HAP-1 (cell line): ENCODE measurements at places on chromosomes 2 and 18.

- DNase-seq: no peak
These were observed 42.5 kb downstream of the RASGRP3 start for GRCh38 chr2:33518929-33519328.

- no peak for DNase-seq
These were observed 46.9 kb upstream of the STRN start for GRCh38 chr2:37013315-37013641.

DNA sequence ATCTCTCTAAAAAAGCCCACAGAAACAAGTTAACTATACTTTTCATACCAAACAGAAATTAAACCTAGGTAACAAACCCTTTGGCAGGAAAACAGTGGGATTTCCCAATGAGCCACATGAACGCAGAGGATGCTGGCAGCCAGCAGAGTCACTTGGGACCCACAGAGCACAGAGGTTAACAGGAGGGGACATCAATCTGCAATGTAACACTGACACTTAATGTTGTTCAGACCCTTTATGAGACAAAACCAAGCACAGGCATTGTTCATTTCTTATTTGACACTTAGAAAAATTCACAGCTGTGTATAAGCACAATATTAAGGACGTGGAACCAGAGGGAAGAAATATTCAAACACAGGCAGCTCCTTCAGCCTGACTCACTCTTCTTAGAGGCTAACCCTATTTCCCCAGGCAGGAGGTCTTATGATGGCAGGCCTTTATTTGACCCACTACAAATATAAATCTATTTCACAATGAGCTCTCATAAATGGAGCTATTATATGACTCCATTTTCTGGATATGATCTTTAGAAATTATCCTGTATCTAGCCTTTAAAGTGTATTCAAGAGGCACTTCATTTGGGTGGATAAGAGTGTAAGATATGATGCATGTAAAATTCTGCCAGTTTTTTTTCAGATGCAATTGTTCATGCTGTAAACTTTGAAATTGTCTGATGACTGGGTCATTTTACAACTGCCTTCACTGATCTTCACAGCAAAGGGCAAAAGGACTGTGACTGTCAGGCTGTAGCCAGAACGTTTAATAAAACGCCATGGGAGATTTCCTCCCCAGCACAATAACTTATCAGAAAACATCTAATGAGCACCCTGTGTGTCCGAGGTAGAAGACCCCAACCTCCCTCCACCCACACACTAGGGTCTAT, 132.8 kb upstream of the SATB2 start:
- no peak for DNase-seq

DNA sequence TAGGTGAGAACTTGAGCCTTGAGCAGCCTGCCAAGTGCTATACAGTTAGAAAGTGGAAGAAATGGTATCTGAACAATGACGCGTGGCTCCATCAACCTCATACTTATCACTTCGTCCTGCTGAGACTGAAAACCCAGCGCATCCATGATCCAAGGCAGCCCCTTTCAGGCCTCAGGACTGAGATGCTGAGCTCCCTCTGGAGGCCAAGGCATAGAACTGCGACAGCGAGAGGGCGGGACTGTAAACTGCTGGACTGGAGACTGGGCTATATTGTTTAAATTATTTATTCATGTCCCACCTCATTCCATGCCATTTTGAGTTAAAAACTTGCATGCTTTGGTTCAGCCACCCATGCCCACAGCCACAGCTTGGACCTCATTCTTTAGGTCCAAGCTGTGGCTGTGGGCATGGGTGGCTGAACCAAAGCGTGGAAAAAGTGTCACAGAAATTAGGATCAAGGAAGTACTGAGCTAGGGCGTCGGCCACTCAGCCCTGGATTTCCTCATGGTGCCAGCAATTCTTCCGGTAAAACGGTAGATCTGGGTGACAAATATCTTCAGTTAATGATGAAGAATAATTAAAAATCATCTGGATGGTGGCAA, 195.5 kb downstream of the L3MBTL4 start:
- DNase-seq: peak; percentile 24

- no peak for DNase-seq
These were observed 11.2 kb upstream of the MATN3 start for GRCh38 chr2:20023688-20024087.

DNA sequence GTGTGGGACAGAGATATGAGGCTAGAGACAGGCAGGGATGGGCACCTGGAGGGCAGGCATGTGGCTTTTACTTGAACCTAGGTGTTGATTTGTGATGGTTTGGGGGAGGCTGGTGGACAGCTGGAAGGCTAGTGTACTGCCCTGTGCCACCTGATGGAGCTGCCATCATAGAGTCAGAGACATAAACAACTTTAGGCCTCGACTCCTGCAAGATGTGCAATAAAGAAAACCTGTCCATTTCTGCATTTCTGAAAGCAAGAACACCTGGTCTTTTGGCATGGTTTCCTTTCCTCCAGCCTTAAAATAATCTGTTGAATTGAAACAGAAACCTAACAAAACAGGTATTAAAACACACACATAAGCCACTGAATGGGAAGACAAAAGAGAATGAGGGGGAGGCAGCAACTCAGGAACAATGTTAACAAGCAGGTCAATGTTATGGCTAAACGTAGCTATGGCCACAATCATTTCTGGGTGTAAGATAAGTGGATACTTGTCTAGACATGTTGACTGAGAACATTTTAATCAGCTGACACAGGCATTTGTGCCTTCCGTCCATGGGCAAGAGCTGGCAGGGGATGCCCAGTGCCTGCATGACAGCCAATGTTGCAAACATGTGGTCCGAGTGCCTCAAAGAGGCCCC, 87.8 kb downstream of the KCTD1 start:
- DNase-seq: peak; percentile 56

DNA sequence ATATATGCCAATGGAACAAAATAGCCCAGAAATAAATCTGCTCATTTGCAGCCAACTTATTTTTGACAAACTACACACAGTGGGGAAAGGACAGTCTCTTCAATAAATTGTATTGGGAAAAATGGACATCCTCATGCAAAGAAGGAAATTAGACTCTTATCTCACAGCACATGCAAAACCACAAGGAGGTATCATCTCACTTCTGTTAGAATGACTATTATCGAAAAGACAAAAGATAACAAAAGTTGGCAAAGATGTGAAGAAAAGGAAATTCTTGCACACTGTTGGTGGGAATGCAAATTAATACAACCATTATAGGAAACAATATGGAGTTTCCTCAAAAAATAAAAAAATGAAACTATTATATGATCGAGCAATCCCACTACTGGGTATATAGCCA, 16.3 kb upstream of the WDR75 start:
- DNase-seq: no peak

- no peak for DNase-seq
These were observed 42.3 kb upstream of the FAM136A start for GRCh38 chr2:70344195-70344594.

- DNase-seq: no peak
These were observed 206.3 kb downstream of the PID1 start for GRCh38 chr2:229064749-229065148.

DNA sequence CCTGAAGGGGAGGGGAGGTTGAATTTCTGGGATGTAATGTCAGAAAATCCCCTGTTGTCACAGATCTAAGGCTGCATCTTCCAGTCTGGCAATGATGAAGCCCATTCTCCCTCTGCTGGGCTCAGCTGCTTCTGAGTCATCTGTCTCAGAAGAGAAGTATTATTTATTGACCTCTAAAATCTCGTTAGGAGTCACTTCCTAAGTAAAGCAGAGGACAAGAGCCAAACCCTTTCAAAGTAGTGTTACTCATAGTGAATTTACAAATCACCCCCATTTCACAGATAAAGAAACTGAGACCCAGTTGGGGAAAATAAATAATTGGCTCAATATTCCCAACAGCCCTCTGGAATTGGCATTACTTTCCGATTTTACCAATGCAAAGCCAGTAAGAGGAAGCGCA, 167.3 kb upstream of the SKOR2 start:
- no peak for DNase-seq

DNA sequence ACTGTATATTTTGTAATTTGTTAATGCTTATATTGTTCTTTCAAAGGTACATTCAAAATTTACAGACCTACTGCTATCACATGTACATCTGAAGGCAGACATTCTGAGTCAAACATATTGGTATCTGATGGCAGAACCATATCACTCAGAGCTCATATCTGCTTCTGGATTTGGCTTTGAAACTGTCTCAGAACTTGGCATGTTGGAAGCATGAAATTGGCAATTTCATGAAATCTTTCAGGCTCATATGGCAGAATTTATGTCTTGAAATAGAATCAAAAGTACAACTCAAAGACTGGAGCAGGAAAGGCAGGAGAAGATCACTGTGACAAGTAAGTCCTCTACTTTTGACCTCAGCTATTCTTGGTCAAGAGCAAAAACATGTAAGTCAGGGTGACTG, 202.3 kb downstream of the LRP1B start:
- DNase-seq: no peak

DNA sequence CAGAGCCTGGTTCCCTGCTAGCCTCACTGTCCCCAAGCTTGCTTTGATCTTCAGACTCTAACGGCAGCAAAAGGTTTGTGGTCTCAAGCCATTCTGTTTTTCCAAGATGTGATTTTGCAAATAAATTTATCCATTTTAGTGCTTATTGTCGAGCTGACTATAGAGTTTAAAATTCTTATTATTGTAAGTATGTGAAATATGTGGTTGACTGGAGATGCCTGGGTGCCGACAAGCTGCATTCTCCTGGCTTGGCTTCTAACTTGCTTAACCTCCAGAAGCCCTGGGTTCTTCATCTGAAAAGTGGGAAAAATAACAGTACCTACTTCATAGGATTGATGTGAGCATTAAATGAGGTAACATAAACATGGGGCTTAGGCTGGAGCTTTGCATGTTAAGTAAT, 9.9 kb upstream of the EDAR start:
- no peak for DNase-seq

- no peak for DNase-seq
These were observed 128.6 kb upstream of the ZSWIM2 start for GRCh38 chr2:186977433-186978045.

GRCh38 chr2:96542357-96542977, 5.9 kb downstream of the ARID5A start:
- no peak for DNase-seq

DNA sequence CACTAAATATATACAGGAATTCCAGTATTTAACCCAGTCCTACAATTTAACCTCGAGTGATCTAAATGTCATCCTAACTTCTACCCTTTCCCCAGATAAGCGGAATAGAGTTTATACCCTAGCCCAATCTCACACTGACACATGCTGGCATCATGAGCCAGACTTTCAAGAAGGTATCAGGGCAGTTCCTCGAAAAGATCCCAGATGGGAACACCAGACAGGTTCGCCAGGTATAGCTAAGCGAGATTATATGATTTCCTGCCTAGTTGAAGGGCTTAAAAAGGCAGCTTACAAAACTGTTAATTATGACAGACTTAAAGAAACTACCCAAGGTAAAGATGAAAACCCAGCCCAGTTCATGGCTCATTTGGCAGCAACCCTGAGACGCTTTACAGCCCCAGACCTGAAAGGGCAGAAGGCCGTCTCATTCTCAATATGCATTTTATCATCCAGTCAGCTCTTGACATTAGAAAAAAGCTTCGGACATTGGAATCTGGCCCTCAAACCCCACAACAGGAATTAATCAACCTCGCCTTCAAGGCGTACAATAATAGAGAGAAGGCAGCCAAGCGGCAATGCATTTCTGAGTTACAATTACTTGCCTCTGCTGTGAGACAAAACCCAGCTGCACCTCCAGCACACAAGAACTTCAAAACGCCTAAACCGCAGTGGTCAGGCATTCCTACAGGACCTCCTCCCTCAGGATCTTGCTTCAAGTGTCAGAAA, 668.2 kb upstream of the PKDCC start:
- DNase-seq: no peak

DNA sequence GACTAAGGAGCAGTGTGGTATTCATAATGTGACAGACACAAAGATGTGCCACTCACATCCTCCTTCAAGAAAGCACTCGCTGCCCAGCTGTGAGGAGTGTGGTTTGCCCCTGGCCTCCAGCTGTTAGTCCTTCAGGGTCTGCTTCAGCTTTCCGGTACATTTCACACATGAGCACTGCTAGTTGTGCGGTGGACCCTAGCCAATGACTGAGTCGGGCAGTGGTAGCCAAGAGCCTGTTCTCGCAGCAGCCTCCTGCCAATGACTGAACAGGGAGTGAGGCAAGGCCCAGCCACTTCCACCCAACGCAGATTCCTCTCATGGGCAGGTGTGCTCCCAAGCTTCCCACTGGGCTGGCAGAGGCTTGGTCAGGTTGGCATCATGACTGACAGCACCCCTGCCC, 254.3 kb downstream of the RBM43 start:
- DNase-seq: no peak

- no peak for DNase-seq
These were observed 60.2 kb downstream of the CHRNA1 start for GRCh38 chr2:174704061-174704460.

DNA sequence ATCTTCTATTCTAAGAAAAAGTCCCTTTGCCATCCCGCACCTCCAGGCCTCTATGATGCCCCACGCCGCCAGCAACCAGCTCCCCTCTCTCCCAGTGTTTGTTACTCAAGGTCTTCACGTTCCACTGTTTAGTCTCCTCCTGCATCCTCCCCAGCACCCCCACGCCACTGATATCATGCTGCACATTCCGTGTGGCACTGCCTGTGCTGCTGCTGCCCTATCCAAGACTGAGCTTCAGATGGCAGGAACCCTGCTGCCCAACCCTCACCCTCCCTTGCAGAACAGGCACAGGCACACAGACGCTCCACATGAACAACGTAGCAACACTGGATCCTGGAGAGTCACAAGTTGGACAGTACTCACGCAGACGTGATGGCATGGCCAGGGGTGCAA, 35.3 kb downstream of the MYO5B start:
- DNase-seq: no peak

- no peak for DNase-seq
These were observed 22.0 kb downstream of the AP1S3 start for GRCh38 chr2:223815186-223815883.

DNA sequence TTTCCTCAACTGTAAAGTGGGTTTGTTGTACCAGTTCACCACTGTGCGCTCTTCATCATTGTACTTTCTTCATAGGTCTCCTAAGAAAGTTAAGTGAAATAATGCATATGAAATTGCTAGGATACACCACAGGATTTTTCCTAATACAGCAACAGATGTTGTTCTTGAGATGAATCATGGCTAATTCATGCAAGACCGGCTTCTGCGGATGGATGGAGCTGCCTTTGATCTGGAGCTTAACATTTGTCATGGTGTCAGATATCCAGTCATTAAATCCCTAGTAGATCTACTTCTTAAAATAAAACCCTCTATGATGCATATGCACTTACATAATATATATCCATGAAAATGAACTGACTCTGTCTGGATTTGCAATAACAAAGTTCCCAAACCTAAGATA, 114.1 kb downstream of the COL6A3 start:
- no peak for DNase-seq

DNA sequence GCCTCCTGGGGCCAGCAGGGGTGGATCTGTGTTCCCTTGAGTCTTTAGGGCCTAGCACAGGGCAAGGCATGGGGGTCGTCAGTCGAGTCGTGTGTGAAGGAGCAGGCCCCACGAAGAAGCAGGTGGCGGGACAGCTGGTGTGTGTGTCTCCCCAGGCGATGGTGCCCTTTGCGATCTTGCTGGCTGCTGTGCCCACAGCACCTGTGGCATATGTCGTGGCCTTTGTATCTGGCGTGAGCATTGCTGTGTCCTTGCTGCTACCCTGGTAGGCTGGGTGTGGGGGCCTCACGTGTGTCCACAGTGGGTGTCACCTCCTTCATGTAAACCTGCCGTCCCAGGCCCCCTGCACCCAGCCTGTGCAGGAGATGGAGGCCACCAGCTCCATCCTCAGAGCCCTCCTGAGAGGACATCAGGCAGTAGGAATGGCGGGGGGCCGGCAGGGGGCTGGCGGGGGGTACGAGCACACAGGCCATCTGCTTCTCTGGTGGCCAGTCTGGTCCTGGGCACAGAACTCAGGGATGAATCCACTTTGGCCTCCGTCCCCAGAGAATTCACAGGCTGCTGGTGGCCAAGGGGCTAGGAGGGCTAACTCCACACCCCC, 13.2 kb downstream of the MFSD2B start:
- no peak for DNase-seq
